GM04503 (cell line): ENCODE measurements at places on chromosomes 5 and 9.

GRCh38 chr9:30507166-30507565, 1877.3 kb upstream of the ACO1 start:
- no peak for DNase-seq

- DNase-seq: no peak
Measured at GRCh38 chr5:124819201-124819600, 72.8 kb upstream of the ZNF608 start.

DNA sequence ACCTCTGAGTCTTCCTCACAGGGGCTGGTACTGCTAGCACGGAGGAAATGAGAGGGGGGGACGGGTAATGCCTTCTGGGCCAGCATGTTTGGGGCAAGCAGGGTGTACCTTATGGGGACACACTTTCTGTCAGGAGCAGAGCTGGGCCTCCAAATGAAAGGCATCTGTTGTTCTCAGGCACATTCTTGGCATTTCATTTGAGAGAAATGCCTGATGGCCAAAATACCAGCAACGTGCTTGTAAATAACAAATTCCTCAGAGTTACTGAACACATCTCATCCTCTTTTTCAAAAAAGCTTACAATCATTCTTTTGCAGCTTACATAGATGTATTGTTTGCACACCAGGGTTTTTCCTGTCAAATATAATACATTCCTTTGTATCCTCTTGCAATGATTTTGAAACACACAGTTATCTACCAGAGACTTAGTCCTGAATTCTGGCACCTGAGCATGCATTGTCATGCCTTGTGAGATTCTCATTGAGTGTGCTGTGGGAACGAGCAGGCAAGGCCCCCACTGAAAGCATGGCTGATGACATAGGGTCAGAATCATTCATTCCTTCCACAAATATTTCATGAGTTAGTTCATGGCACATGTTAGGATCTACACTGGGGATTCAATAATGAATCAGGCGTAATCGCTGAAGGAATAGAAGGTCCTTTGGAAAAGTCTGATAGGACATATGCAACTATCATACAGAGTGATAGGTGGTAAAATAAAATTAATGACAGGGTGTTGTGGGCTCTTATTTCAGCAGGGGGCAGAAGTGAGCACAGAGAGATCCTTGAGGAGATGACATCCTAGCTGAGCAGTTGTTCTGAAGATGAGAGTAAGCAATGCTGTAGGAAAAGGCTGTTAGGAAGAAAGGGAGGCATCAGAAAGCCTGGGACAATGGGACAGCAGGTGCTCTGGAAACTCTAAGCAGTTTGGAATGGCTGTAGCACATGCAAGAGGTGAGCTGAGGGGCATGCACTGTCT, 260.9 kb upstream of the TUT7 start:
- DNase-seq: peak; percentile 92

- no peak for DNase-seq
Measured at GRCh38 chr5:403995-404394, 39.0 kb upstream of the EXOC3 start.

GRCh38 chr5:142211918-142212317, 103.3 kb downstream of the NDFIP1 start:
- no peak for DNase-seq
